Mesendoderm (in vitro differentiated cells): ENCODE measurements at places on chromosomes 2 and 18.
A peak's percentile ranks its signal among the peaks of the same experiment; 100 is the strongest.

- no peak for DNase-seq
Measured at GRCh38 chr18:59202258-59202820, 17.6 kb upstream of the GRP start.

- no peak for DNase-seq
Measured at GRCh38 chr2:196685792-196686191, 46.3 kb downstream of the CCDC150 start.

DNA sequence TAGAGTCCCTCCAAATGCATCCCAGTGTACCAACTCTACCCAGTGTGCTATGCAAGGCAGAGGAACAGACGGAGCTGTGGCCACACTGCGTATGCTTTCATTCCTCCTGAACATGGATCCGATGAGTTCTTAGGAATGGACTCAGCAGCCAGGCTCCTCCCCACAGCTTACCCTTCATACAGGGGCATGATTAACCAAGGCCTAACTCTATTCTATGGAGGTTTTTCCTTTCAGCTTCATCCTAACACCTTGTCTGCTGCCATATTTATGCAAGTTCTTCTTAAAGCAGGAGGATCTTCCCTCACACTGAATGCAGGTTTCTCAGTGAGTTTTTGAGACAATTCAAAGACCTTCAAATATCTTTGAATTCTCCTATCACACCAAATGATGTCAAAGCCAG, 222.9 kb downstream of the MYT1L start:
- no peak for DNase-seq

- DNase-seq = no peak
Measured at GRCh38 chr18:54358495-54359040, 862 bp downstream of the C18orf54 start.

- DNase-seq = no peak
Measured at GRCh38 chr2:16258350-16258749, 318.0 kb downstream of the MYCN start.

DNA sequence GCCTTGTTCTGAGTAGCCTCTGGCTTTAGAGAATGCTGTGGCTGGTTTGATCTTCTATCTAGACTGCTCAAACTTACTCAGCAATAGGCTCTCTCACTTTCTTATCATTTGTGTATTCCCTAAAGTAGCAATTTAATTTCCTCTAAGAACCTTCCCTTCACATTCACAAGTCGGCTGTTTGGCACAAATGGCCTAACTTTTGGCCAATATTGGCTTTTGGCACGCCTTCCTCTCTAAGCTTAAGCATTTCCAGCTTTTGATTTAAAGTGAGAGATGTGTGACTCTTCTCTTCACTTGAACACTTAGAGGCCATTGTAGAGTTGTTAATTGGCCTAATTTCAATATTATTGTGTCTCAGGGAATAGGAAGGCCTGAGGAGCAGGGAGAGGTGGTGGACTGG, 219.5 kb upstream of the PXDN start:
- no peak for DNase-seq

GRCh38 chr18:60639836-60640235, 267.3 kb upstream of the MC4R start:
- no peak for DNase-seq

- DNase-seq = no peak
Measured at GRCh38 chr2:157780211-157780610, 95.9 kb downstream of the ACVR1 start.

DNA sequence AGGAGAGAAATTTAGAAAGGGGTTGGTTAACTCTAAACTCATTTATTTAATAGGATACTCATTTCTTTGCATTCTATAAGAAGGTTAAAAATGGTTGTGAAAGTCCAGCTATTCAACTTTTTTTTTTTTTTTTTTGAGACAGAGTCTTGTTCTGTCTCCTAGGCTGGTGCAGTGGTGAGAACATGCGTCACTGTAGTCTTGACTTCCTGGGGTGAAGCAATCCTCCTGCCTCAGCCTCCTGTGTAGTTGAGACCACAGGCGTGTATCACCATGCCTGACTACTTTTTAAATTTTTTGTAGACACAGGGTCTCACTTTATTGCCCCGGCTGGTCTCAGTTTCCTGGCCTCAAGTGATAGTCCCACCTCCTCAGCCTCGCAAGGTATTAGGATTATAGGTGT, 11.9 kb downstream of the ELP2 start:
- DNase-seq = no peak

DNA sequence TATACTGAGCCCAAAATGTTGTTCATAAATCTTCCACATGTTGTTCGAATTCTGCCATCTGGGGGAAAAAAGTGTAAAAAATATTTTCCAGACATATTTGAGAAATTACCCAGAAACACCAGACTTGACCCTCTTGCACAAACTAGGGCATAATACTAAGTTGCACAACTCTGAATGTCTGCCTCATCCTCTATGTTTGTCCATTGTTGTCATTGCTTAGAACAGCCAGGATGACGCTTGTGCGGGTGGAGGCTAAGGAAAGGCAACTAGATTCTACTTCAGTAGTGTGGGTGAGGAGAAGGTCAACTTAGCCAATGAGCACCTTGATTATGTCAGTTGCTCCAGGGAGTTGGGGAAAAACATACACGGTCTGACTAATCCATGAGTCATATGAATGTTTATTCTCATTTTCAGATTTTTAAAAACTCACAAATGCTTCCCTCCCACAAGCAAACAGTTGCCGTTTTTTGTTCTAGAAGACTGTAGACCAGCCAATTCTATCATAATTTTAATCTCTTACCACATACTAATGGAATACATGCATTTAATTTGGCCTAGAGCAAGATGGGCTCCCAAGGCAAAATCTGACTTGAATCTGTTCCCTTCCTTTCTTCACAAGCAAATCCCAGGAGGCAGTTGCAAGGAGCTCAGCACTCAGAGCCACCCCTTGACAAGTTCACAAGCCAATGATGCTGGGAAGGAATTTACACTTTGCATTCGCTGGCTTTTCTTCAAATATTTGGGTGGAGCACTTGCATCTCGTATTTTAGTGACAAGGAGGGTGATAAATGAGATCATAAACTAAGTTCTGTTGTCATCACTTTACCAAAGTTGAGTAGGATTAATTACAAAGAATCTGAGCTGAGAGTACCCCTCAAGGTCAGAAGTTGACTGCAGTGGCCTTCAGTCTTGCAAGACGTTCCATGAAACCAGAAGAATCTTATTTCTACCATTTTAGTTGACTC, 163.2 kb upstream of the TWIST2 start:
- no peak for DNase-seq

- DNase-seq = no peak
Measured at GRCh38 chr2:170229125-170229524, 51.2 kb downstream of the MYO3B start.

- no peak for DNase-seq
Measured at GRCh38 chr2:116223912-116224311, 1590.6 kb upstream of the DDX18 start.

GRCh38 chr18:79496978-79497637, 101.4 kb downstream of the NFATC1 start:
- no peak for DNase-seq

GRCh38 chr2:62010632-62011256, 105.3 kb downstream of the COMMD1 start:
- no peak for DNase-seq

DNA sequence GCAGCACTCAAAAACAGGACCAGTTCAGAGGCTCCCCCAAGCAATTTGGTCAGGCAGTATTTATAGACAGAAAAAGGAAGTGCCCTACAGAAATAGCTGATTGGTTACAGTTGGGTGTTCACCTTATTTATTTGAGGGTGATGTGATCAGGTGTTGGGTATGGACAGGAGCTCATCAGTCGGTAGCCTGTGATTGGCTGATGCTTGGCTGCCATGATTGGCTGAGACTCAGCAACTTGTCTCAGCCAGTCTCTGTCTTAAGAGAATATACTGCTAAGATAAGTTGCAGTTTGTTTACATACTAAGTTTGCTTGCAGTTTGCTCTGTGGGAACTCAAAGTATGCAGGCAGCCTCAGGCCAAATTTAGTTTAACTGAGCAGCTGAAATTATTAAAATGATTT, 9.4 kb downstream of the ABCG8 start:
- no peak for DNase-seq

DNA sequence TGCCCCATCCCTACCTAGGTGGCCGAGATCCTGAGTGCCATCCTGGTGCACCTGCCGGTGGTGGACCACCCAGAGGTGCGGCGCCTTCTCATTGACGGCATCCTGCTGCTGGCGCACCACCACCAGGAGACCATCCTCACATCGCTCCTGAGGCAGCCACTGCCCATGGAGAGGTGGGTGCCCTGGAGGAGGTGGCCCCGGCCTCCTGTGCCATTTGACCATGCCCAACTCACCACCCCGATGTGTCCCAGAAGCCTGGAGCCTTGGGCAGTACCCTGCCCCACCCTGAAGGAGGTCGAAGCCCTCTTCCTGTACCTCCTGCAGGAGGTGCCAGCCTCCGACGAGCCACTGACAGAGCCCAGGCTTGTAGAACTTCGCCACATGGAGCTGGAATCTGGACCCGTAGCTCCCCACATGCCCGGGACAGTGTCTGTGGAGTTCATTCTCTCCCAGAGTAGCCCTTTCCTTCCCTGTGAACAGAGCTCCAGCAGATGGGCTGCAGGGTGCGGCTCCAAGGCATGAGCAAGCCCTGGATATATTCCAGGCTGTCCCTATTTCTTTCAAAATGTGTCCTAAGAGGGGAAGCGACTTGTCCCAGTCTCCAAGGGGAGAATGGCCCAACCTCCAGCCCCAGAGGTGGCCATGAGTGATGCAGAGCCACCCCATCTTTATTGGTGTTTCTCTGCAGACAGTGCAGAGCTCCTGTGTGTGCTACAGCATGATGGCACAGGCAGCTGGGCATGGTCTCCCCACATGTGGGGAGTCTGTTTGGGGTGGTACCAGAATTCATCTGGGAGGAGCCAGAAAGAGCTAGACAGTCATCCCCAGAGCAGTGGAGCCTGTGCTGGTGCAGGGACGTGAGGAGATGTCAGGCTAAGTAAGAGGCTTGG, 34.2 kb downstream of the HJURP start:
- DNase-seq = no peak

DNA sequence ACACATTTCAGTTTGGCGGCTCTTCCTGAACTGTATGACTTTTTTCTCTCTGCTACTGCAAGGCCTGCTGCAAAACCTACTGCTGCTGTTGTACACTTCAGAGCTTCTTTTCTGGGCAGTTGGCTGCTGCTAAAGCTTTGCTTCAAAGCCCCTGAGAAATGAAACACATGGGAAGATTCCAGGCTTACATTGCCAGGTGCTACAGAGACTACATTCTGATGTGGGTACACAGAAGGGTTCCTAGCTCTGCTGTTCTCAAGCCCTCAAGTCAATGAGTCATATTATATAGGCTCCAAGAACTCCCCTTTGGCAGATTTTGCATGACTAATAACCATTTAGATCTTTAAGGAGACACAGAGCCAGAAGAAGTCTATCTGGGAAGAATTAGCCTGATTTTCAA, 12.9 kb upstream of the PGAP1 start:
- DNase-seq = no peak

- DNase-seq = no peak
Measured at GRCh38 chr2:179745635-179746256, 115.7 kb downstream of the ZNF385B start.

GRCh38 chr2:220275454-220275853, 648.0 kb downstream of the SLC4A3 start:
- peak; percentile 14 for DNase-seq

GRCh38 chr18:64809801-64810200, 660.9 kb upstream of the LINC00305 start:
- no peak for DNase-seq

DNA sequence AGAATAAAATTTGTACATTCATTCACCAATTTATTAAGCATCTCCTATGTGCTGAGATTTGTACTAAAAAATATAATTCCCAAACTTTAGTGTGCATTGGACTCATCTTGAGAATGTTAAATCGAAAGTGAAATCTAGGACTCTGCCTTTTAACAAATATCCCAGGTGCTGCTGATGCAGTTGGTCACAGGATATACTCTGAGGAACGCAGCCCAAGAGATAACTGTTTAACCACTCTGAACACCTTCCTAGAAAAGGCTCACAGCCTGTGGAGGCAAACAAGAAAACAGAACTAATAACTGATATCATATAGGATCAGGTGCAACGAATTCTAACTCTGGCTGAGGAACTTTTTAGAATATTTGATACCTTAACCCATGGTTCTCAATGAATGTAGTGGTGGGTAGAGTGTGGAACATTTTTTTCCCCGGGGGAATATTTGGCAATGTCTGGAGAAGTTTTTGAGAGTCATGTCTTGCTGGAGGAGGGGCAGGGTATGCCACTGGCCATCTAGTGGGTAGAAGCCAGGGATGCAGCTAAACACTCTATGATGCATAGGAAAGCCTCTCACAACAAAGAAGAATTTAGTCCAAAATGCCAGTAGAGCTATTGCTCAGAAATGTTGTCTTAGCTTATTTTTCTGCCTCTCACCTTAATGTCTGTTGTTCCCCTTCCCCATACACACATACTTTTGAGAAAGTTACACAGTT, 96.5 kb downstream of the EHBP1 start:
- peak; percentile 44 for DNase-seq

GRCh38 chr2:1841903-1842791, 97.8 kb upstream of the PXDN start:
- peak; percentile 48 for DNase-seq

DNA sequence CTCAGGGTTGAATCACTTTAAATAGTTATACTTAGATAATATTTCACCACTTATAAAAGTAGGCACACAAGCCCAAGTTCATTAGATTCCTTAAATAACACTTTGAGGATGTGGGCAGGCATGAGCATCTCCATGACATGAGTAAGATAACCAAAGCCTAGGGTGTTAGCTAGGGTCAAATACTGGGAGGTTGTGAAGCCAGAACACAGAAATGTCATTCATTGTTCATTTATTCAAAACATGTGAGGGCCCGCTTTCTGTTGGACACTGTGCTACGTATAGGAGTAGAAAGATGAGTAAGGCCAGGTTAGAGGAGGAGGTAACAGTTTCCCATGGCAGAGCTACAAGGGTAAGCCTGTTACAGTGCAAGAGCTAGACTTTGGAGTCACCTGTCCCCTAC, 93.5 kb upstream of the NEDD4L start:
- DNase-seq = no peak

GRCh38 chr2:26559556-26559955, 81.6 kb downstream of the CIB4 start:
- peak; percentile 58 for DNase-seq

- DNase-seq = no peak
Measured at GRCh38 chr2:207421671-207422070, 108.1 kb upstream of the CREB1 start.

DNA sequence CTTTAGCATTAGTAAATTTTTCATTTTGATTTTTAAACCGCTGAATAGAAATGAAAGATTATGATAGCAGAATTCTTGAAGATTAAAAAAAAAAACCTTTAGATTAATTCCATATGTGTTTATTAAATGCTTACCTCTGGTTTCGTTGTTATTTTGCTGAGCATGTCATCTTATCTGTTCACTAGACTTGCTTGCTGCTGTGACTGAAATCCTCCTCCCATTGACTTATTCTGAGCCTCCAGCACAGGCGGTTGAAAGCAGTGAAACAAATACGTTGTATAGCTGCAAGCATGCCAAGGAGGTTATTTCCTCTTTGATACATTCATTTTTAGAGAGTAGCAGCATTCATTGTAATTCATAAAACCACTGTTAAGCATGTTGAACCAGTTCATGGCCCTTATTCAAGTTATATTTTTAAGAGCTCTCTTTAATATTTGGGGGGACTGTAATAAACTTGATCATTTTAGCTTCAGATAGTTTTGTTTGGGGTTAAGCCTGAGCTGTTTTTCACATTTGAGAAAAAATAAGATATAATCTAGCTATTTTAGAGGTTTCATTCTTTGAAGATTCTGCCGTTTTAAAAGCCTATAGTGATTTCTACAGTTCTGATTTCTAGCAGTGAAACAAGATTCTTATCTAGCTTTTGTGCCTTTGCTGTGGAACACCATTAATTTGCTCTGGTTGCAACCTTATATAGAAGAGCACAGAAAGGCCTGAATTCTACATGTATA, at the start of gene HTR2B:
HTR2B (minus strand) TSS at position 205 of the 731 bp plus-strand sequence. CDS start 1,278 bp downstream, outside the sequence.
- DNase-seq = peak; percentile 49

GRCh38 chr2:218022131-218022850, 19.5 kb upstream of the TNS1 start:
- no peak for DNase-seq
